ENCODE measurements at places on chromosomes 3 and 15. TPM values are rescaled to one million over a fixed set of nuclear protein-coding genes. Genes with fewer than 3 reads are reported as not detected.

TMEM207 gene
- total RNA-seq: not detected

ITIH4 gene
- 6.3 TPM for total RNA-seq

ECE2 gene
- not detected for total RNA-seq

MKRN2OS gene
- total RNA-seq: not detected

NCEH1 gene
- 2.3 TPM for total RNA-seq

ZPLD1 gene
- total RNA-seq: not detected

KY gene
- total RNA-seq: 0.52 TPM

CLRN1 gene
- not detected for total RNA-seq
